Stimulated activated CD4-positive, alpha-beta T cell treated with anti-CD3 and anti-CD28 coated beads, Interleukin-15, amount 100 ng/mL, for 48 hours (primary cell): ENCODE measurements at places on chromosomes 1 and 21.

DNA sequence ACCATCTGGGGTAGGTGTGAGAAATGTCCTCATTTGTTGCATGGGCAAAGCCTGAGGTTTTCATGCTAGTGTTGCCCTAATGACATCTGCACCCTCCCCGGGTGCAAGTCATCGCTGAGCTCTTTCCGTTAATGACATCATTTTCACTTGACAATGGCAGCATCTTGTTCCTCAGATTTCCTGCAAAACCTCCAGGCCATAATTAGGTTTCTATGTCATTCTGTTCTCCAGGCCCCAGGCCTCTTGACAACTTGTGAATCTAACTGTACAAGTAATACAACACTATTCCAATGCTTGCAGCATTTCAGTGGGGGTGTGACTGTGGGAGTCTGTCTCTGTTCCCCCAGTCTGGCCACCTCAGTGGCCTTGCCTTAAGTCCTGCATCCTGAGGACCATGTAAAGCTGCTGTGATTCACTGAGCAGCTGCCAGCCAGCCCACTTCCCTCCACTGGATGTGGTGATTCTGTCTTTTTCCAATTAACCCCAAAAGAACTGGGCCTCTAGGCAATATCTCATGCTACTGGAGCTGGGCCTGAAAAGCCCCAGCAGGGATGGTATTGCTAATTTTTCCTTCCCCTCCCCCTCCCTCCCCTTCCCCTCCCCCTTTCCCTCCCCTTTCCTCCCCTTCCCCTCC lies 22.8 kb downstream of the RAB7B start:
- no peak for DNase-seq

DNA sequence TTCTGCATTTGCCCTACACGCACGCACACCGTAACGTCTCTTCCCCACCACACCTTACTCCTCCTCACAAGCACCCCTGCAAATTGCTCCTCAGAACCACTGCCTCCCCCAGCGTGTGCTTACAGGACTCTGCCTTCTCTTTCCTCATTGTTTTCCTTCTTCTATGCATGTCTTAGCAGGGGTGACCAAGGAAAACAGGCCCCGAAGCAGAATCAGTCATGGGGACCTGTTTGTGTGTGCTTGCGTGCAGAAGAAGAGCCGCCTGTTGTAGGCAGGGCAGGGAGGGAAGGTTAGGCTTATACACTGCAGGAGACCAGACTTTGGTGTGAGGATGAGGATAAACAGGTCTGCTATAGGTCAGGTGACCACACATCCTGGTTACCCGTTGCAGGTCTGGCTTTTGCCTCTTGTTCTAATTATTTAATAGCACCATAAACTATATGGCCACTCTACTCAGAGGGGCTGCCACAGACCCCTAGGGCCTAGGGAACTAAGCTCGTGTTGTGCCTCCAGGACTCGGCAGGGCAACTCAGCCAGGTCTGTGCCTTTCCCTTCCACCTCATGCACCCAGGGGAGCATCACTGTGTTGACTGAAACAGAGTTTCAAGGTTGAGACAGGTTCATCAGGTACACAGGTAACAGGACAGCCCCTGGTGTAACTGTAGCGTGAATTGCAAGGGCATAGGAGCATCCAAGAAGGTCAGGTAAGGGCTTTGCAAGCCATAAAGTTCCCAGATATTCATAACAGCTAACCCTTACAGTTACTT lies 60.8 kb upstream of the EPS8L3 start:
- no peak for DNase-seq

DNA sequence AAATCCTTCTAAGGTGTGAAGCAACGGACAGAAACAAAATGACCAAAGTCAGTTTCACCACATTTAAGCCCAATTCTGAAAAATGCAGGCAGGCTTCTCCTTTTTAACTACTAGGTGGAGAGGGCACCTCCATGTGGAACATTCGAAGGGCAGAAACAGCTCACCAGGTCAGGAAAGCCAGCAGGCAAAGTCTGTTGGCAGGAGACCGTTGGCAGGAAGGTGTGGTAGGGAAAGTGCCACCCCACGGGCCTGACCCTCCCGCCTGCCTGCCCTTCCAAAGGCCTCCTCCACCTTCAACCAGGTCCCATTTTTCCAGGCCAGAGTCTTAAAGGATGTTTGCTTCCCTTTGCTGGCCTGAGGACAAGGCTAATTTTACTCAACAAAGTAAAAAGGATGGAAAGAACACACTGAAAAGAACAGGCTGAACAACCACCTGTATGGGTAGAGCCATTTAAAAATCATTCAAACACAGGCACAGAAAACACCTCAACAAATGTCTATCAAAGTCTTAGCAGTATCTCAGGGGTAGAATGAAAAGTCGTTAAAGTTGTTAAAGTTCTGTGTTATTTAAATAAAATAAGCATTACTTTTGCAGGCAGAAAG lies 26.4 kb downstream of the CAPZB start:
- no peak for DNase-seq

DNA sequence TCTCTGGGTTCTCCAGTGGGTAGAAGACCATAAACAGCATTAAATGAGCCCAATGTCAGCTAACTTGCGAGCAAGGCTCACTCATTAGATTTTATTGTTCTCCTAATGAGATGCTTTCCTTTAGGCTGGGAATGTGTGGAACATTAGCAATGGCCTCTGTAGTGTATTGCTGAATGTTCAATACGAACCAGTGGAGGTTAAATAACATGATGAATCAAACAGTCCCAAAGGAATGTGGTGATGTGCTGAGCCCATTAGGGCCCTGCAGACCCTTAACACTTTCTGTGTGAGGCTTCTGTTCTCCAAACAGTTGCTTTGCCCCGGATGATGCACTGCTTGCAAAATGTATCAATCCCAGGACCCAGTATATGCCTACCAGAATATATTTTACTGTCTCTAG lies 225.5 kb downstream of the ATG4C start:
- no peak for DNase-seq

- no peak for DNase-seq
Observed at GRCh38 chr1:10490286-10490970, 15.7 kb downstream of the PEX14 start.
